ACHN (cell line): ENCODE measurements at places on chromosomes 4 and X.
A peak's percentile ranks its signal among the peaks of the same experiment; 100 is the strongest.

DNA sequence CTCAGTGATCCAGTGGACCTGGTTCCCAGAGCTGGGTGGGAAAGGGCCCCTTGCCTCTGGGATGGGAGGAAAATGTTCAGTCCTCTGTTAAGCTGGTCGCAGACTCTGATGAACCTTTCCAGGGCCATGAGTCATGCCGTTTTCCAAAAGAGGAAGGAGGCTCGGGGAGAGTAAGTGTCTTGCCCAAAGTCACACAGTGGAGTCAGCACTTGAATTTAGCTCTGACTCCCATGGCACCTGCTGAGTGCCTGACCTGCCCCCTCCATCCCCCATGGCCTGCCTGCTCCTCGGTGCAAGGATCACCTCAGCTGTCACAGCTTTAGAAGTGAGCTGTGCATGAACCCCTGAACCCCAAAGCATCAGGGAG is 14.0 kb upstream of the KIAA0232 start:
- no peak for DNase-seq

DNA sequence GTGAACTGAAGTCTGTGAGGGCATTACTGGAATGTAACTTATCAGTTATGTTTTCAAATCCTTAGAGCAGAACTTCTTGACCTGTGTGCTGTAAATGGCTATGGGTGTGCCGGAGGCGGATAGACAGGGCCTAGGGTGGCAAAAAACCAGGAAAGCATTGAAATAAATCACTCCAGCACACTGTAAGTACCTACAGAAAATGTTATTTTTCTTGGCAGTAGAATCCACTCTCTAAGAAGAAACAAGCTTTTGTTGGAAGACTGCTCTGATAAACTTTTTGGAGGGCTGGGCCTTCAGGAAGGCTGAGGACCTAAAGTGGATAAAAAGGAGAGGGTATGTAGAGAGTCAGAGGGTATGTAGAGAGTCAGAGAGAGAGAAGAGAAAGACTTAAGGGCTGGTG is 14.9 kb downstream of the CPE start:
- no peak for DNase-seq

GRCh38 chr4:168694667-168695066 is 197.8 kb downstream of the PALLD start:
- DNase-seq = no peak

DNA sequence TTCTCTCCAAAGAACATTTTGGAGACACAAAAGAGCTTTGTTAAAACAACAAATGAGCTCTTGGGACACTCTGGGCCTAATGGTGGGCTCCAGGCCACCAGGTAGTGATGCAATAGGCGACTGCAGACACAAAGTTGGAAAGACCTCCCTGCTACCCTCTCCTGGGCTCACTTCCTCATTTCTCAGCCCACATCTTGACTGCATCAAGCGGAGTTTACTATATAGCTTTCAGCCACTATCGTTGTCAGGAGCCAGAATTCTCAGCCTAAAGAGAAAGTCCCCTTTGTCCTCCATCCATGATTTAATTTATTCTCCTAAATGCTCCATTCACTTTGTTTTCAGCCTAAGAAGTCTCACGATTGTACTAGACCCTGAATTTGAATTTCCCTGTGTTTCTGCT is 114.9 kb downstream of the EFHC2 start:
- DNase-seq = no peak

GRCh38 chr4:170853422-170854021 is 763.8 kb upstream of the AADAT start:
- DNase-seq = peak; percentile 52

GRCh38 chrX:139759637-139760036 is 51.7 kb upstream of the MCF2 start:
- peak; percentile 9 for DNase-seq
